ENCODE measurements at places on chromosomes 3 and 15. TPM values are rescaled to one million over a fixed set of nuclear protein-coding genes. Genes with fewer than 3 reads are reported as not detected.

Gene CFAP20DC
- 1.8 TPM for total RNA-seq

- DNase-seq: no peak
Observed at GRCh38 chr3:17204049-17204650, 319.4 kb downstream of the PLCL2 start.

GRCh38 chr3:186277268-186277909 is 84.6 kb downstream of the DGKG start:
- no peak for DNase-seq

Gene ADAMTS17
- total RNA-seq: not detected
